ENCODE measurements at places on chromosomes 3 and 15. TPM values are rescaled to one million over a fixed set of nuclear protein-coding genes. Genes with fewer than 3 reads are reported as not detected.

Gene PRKCI
- 48.0 TPM for total RNA-seq

Gene GABRB3
- total RNA-seq, result 0.58 TPM

Gene SYNM
- 2.1 TPM for total RNA-seq

Gene VIPR1
- 0.43 TPM for total RNA-seq

Gene STRIT1
- not detected for total RNA-seq

Gene PLCH1
- total RNA-seq, result 3.2 TPM

Gene SNX33
- total RNA-seq, result 6.7 TPM

Gene NTRK3
- total RNA-seq, result not detected

Gene ARGFX
- not detected for total RNA-seq

Gene TRAT1
- not detected for total RNA-seq

GRCh38 chr3:26562021-26562768 lies 60.4 kb upstream of the LRRC3B start:
- no peak for DNase-seq

DNA sequence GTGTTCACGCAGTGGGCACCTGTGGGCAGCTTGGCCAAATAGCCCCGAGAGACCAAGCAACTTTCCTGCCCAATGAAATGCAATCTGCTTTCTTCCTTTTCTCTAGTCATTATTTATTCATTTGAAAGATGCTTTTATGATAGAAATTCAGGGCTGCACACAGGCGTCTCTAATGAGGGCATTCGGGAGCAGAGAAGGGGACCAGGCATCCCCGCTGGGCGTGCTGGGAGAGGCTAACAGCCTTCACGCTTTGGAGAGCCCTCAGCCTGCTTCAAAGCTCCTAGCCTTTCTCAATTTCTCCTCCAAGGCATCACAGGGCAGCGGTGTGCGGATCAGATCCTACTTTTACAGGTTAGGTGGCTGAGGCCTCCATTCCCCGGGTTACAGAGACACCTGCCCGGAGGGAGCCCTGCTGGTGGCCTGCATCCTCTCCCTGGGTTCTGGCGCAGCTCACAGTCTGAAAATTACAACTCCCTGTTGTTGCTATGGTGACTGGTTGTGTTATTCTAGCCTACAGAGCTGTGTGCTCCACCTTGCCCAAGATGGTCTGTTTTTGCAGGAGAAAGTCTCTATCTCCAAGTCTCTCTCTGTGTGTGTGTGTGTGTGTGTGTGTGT lies 21.8 kb upstream of the KLF13 start:
- DNase-seq, result no peak

DNA sequence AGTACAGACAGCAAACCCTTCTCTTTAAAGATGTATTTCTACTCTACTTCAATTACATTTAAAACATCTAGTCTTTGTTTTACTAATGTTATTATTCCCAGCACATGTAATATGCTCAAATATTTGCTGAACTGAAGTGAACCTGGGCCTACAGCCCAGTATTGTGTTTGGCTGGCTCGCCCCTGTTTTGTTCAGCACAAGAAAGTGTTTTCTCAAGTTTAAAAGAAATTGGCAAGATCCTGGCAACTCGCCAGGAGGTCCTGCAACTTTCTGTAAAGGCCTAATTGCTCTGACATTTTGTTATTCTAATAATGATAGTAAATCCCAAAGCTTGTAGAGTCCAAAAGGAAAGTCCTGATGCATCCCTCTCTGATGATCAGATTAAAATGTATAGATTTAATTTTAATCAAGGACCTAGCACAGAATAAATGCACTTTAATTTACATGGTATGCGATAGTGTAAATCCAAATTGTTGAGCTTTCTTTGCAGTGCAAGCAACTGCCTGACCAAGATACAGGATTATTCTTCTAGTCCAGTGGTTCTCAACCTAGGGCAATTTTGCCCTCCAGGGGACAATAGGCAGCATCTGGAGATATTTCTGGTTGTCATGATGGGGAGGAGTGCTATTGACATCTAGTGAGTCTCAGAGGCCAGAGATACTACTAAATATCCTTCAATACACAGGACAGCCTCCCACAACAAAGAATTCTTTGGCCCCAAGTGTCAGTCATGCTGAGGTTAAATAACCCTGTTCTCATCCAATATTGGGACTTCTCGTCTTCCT lies 35.7 kb upstream of the TMOD3 start:
- DNase-seq, result no peak

DNA sequence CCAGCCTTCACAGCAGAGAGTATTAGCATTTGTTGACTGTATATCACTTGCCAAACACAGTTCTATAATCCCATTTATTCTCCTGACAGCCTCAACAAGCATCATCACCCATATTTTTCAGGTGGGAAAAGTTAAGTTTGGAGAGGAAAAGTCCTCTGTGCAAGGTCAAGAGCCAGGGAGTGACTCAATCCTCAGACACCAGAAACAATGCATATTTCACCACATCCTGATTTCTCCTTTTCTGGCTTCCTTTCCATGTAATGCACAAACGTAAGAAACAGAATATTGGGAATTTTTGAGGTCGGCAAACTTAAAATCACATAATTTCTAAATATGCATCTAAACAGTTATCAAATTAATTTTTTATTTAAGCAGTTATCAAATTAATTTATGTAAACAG lies 116.0 kb upstream of the GADL1 start:
- DNase-seq, result no peak

DNA sequence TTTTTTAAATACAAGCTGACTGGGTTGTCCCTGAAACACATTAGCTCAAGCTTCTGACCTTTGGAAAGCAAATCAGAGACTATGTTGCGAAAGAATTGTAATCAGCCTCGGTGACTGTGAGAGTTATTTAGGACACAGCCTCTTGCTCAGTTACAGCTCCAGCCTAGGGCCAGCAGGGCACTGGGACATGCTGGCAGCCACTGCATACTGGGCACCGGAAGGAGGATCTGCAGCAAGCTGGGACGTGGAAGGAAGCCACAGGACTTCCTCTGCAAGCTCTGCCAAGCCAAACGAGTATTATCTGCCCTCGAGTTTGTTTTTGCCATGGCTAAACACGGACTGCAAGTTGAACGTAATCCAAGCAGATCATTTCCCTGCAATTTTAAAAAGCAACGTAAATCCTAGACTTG lies 24.4 kb upstream of the COPG1 start:
- peak; percentile 66 for DNase-seq

- peak; percentile 96 for DNase-seq
Observed at GRCh38 chr3:117547956-117548550, 838.5 kb downstream of the TUSC7 start.

DNA sequence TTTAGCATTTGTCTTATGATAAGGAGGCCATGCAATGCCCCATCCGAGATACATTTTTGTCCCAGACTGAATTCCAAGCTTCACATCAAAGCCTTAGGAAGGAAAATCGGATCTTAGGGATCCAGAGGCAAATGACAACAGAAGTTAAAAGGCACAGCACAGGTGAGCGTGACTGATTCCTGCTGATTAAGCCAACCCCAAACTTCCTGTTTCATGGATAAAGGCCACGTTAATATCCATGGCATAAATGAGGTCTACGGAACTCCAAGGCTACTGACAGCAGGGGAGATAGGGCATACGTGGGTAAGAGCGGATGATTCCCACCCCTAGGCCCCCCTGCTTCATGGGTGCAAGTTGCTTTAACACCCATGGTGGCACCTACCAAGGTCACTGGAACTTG lies 471.6 kb downstream of the FHIT start:
- DNase-seq, result no peak

DNA sequence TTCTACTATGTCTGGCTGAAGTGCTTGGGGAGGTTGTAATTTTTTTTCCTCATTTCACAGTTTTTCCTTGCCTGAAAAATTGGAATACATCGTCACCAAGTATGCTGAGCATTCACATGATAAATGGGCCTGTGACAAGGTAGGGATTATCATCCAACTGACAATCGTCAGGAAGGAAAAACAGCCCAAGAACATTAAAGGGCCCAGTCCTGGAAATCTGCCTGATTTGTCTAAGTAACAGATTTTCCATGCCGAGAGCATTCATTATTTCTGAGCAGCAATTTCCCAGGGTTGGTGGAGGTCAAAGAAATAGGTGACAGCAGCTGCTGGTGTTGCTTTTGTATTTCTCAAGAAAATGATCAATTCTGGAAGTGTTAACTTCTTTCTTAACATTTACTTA lies 226.0 kb upstream of the CHRM5 start:
- DNase-seq, result no peak

Measured in epithelial cell of proximal tubule (primary cell).